Fibroblast of skin of right biceps (primary cell): ENCODE measurements at places on chromosomes 2 and 18.
A peak's percentile ranks its signal among the peaks of the same experiment; 100 is the strongest.

DNA sequence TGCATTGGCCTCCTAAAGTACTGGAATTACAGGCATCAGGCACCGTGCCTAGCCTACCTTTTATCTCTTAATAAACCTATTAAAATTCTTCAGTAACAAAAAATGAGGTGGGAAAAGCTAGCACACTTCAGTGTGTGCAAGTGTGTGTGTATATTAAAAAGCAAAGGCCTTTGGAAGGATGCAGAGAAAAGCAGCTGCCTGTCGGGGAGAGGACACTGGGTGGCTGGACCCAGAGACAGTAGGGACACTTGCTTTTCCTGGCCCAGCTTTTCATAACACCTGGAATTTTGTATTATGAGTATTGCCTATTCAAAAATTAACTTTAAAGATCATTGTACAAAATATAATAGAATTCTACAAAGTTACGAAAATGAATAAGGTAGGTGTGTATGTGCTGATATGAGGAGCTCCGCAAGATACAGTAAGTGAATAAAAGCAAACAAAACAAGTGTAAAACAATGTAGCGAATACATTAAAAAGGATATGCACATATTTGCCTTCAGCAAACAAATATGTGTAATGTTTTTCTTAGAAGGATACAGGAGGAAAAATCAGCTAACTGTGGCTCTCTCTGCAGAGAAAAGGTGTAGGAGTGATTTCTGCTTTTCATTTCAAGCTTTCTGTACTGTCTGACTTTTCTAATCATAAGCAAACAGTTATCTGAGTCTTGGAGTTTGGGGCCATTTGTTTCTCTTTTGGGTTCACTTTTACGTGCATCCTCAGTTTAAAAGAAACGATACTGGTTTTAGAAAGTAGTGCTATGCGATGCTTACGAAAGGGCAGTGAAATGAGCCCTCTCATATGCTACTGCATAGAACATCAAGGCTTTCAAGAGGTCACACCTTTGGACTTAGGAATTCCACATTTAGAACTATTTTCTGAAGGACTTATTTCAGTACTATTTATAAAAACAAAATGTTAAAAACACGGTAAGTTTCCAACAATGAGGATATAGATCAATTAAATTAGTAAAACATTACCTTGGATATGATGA is 70.8 kb downstream of the USP40 start:
- no peak for DNase-seq

- no peak for DNase-seq
Measured at GRCh38 chr2:9364373-9364772, 59.0 kb downstream of the ITGB1BP1 start.

- no peak for DNase-seq
Measured at GRCh38 chr2:159193791-159194190, 92.7 kb downstream of the WDSUB1 start.

DNA sequence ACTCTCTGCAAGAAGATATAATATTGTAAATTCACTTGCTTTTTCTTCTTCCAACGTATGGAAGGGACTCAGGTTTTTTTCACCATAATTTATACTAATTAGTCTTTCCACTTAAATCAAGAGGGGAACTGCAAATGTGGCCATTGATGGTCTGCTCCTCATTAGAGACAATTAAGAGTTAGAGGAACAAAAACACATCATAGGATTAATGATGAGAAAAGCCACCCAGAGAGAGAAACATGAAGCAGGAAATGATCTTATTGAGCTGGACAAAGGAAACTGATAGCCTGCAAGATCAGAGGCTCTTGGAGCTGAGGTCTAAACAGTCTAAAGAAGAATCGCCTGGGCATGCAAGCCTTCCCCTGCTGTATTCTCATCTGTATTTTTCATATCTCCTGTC is 151.2 kb upstream of the NRP2 start:
- DNase-seq = no peak

GRCh38 chr2:150339951-150340350 is 147.5 kb downstream of the RND3 start:
- no peak for DNase-seq

DNA sequence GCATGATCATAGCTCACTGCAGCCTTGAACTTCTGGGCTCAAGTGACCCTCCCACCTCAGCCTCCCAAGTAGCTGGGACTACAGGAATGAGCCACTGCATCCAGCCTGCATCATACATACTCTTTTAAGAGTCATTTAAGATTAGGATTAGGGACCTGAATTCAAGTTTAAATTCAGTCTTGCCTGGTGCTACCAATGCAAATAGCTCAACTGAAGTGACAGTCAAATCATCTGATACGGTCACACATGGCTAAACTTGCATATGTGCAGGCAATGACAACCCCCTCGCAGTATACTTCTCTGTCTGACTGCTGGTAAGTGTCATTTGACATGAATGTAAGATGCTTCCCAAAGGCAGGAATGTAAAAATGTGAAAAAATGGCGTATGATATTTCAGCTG is 31.8 kb upstream of the TMEM131 start:
- DNase-seq = no peak

GRCh38 chr2:58756336-58756735 is 515.2 kb upstream of the FANCL start:
- no peak for DNase-seq

DNA sequence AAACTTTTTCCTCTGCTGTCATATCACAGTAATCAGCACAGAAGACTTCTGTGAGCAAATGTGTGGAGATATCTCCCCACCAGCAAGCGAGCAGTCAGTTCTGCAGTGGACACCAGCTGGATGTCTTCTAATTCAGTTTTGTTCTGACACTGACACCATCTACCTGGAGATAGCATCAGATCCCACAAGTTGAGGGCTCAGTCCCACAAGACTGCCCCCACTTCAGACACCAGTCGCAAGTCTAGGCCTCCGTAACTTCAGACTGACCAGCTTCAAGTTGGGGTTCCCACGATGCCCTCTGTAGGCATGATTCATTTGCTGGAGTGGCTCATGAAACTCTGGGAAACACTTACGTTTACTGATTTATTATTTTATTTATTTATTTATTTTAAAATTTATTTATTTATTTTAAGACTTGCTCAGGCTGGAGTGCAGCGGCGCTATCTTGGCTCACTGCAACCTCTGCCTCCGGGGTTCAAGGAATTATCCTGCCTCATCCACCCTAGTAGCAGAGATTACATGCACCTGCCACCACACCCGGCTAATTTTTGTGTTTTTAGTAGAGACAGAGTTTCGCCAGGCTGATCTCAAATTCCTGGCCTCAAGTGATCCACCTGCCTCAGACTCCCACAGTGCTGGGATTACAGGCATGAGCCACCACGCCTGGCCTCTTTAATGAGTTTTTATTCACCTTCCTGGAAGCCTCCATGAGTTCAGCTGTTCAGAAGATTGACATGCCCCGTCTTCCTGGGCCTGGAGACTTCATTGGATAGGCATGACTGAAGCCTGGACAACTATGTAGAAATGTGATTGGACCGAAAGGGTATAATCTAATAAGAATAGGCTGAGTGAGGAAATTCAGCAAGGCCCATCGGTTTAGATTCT is 55.7 kb downstream of the PAPOLG start:
- no peak for DNase-seq

GRCh38 chr2:85376291-85377065 is 21.9 kb downstream of the ELMOD3 start:
- peak; percentile 36 for DNase-seq

DNA sequence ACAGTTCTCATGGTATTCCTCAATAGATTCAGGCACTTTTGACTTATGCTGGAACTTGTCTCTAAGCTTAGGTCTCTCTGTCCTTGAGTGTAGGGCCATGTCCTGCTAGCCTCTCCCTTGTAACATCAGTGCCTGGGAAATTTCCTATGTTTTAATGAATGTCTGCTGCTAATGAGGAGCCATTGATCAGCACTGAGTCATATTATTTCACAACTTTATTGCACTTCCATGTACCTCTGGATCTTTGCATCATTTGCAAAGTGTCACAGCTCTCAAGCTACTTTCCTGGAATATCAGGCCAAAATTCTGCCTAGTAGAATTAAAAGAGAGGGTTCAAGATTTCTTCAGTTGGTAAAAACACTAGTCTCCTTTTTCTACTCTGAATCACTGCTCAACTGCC is 102.5 kb downstream of the GAREM1 start:
- no peak for DNase-seq

GRCh38 chr2:148675708-148676107 is 31.2 kb downstream of the EPC2 start:
- peak; percentile 21 for DNase-seq

GRCh38 chr2:8849327-8849726 is 11.9 kb upstream of the KIDINS220 start:
- DNase-seq = peak; percentile 77

GRCh38 chr2:151357359-151357758 is at the start of gene TNFAIP6:
TSS of gene TNFAIP6 (plus strand) at chr2:151357592. CDS start at chr2:151357667, 75 bp downstream.
- peak; percentile 94 for DNase-seq

DNA sequence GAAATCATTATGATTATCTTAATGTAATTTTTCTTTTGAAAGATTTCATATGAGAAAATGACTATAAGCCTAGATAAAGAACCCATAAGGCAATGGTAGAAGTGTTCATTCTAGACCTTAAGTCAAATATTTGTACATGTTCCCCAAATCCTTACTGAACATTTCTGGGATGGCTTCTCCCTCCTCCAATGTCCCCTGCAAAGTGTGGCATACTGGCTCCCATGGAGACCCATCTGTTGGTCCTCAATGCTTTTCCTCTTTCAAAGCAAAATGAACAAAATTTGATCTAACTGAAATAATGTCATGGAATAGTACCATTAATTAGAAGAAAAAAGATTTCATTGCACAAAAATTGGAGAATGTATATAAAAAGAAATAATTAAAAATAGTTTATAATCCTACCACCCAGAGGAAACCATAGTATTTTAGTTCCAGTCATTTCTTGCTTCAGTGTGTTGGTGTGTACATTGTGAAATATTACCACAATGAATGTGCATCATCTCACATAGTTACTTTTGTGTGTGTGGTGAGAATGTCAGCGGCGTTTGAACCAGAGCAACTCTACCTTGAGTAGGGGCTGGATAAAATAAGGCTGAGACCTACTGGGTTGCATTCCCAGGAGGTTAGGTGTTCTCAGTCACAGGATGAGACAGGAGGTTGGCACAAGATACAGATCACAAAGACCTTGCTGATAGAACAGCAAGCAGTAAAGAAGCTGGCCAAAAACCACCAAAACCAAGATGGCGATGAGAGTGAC is 181.3 kb downstream of the UXS1 start:
- DNase-seq = no peak

- DNase-seq = no peak
Measured at GRCh38 chr18:44835703-44836102, 155.0 kb downstream of the SETBP1 start.

DNA sequence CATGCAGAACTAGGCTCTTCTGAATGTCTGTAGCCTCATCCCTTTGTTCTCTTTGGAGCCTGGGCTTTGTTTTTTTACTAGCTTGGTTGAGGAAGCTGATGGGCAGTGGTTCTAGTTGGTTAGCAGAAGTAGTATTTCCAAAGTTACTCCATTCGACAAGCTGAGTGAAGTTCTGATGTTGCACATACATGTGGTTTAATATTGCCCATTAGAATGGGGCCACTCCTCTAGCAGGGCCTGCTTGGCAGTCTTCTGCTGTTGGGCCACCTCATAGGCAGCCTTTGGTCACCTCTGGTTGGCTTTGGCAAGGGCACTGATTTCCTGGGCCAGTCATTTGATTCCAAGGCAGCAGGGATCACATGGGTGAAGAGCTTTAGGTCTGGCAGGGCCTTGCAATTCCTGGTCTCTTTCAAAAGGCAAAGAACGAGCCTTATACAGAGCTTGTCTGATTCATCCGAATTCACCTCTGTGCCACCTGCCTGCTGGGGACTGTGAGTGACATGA is 2.5 kb downstream of the RPIA start:
- no peak for DNase-seq

- DNase-seq = no peak
Measured at GRCh38 chr2:74856004-74856578, 22.2 kb downstream of the HK2 start.

GRCh38 chr18:75210274-75211001 is at the start of gene TSHZ1:
TSS of gene TSHZ1 (plus strand) at chr18:75210797. CDS start at chr18:75211877, 1,080 bp downstream.
- DNase-seq = peak; percentile 86

GRCh38 chr2:21249367-21249766 is 125.6 kb downstream of the TDRD15 start:
- DNase-seq = no peak

DNA sequence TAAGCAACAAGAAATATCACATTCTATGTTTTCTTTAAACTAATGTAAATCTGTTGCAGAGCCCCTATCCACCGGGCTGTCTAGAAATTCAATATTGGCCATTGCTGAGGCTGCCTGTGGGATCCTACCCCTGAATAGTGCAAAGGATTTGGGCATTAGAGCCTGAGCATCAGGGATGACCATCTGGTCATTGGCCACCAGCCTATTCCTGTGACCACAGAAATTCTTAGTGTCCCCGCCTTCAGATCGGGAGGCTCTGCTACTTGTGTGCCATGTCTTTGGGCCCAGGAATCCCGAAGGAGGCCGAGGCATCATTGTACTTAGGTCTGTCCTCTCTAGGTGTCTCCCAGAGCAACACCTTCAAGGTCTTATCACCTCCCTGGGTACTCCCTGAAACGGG is 73.8 kb downstream of the HRH4 start:
- DNase-seq = no peak

- no peak for DNase-seq
Measured at GRCh38 chr18:23731861-23732260, 42.6 kb downstream of the LAMA3 start.

DNA sequence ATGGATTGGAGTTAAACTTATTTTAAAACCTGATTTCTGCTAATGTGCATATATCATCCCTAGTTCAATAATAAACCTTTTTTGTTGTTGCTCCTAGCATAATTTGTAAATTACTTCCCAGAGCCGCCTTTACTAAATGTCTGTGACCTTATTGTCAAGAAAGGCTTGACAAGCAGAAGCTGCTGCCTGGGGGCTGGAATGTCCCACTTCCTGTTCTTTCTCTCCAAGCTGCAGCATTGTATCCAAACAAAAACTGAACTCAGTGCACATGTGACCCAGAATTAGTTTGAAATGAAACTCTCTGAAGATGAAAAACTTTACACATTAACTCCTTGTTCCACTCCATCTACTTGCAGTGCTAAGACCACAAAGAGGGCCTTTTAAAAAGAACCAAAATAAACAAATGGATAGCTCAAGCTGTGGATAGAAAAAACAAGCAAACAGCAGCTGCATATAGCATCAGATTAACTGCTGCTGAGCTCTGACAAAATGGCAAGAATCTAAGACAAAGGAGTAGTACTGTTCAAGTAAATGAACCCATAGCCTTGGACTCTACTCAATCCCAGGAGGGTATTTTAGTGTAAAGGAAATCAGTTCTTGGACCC is 99.8 kb upstream of the NEUROD1 start:
- no peak for DNase-seq

DNA sequence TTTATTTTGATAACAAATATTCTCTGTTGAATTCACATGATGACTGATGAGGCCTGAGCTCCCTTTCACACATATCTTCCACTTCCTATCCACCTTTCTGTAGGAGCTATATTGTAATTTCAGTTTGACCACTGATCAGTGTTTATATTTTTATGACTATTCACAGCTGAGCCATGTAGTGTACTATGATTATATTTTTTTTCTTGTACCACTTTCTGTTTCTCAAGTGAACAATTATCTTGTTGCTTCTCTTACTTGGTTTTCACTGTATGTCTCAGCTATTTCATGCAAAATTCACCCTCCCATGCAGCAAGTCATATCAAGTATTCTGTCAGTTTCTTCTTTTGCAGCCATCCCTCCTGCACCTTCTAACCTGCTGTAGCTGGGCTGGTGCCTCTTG is 78.4 kb downstream of the TMEM247 start:
- no peak for DNase-seq
